Activated CD4-positive, alpha-beta memory T cell treated with anti-CD3 and anti-CD28 coated beads for 36 hours (primary cell): ENCODE measurements at places on chromosomes 3 and 15. TPM values are rescaled to one million over a fixed set of nuclear protein-coding genes. Genes with fewer than 3 reads are reported as not detected.

Gene ANKUB1
- not detected for total RNA-seq

DNA sequence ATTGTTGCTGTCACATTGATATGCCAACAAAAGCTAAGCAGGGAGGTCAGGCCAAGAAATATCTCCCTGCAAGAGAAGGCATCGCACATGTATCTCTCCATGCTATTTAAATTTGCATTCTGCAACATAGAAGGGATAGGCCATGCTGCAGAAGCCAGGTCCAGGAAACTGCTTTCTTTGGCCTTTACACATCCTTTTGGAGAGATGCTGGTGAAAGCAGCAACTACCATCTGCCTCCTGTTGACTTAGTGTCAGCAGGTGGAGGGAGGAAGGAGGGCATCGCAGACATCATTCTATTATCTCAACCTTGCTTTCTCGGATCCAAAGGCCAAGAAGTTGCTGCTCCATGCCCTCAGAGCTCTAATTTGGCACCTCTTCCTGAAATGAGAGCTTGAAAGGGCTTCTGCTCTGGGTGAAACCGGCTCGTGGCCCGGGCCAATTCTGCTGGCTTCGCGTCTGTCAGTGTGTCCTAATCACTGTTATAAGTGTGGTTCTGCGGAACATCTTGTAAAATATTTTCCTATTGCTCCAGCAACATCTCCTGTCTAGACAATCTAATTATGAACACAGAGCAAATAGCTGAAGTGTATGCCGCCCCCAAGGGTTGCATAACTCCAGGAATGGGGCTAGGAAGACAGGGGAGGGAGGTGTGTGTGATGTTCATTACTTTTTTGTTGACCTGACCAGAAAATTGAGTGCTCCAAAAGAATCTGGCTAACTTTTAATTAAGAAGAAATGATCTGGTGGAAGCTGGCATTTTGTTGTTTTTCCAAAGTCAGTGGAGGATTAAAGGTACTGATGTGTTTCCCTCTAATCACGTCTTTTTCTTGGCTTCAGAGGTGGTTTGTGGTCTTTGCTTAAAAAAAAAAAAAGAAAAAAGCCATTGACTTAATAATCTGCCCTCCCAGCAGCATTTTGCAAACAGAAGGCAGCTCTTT is 89.1 kb downstream of the TPRG1 start:
- H3K27ac ChIP-seq = no peak overlapping the region
- no peaks in the 10 kb centered on the region for H3K27me3 ChIP-seq
- no peak for DNase-seq
- H3K4me3 ChIP-seq = no peak overlapping the region

GRCh38 chr3:23691357-23691895 is 114.3 kb upstream of the UBE2E1 start:
- no peaks in the 10 kb centered on the region for H3K4me1 ChIP-seq
- H3K36me3 ChIP-seq = no peaks in the 10 kb centered on the region
- DNase-seq = no peak
- H3K27ac ChIP-seq = no peak overlapping the region

DNA sequence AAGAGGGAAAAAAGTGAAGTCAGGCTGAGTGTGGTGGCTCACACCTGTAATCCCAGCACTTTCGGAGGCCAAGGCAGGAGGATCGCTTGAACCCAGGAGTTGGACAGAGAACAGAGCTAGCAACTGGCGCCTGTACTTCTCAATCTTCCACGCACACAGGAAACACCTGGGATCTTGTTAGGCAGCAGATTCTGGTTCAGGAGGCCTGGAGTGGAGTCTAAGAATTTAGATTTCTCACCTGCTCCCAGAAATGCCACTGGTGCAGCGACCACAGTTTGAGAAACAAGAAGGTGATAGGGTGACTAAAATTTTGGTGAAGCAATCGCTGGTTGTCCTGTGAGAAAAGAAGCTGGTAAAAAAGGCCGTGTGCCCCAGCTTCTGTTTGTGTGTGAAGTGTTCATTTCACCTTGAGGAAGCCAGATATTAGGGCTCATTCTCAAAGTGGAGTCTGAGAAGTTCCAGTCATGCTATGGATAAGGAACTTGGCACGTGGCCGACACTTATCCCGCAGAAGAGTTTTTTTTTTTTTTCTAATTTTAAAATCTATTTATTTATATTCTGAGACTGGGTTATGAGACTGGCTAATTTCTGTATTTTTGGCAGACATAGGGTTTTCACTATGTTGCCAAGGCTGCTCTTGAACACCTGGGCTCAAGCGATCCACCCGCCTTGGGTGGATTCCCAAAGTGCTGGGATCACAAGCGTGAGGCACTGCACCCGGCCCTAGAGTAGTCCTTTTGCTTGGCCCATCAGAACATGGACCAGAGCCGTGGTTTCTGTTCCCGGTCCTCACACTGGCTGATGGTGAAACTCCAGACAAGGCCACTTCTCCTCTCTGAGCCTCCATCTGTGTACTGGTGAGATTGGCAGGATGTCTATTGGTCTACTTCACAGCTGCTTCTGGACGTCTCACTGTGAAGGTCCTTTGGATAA is 324.6 kb upstream of the PROK2 start:
- H3K4me3 ChIP-seq = no peak overlapping the region
- H3K36me3 ChIP-seq = no peaks in the 10 kb centered on the region

DNA sequence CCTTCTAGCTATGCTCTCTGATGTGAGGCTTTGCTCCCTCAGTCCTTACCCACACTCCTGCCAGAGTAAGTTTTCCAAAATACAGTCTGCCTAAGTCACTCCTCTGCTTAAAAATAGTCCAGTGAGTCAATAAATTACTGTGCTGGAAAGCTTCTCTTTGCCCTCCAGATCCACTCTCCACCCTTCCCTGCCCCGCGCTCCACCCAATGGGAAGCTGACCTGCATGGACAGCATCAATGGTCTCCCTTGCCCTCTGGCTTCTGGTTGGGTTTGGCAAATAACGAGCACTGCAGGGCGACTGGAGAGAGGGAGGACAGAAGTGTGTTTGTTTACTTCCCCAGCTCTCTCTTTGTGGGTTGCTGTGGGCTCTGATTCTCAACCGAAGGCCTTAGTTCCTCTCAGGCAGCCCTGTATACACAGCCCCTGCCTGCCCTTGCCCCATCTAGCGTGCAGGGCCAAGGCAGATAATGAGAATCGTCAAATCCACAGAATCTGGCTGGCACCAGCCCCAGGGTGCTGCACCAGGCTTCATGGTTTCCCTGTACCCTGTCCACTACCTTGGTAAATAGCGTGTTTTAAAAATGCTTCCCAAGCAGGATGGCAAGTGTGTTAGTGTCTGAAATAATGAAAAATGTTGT is 110.4 kb downstream of the ADAMTSL3 start:
- H3K27ac ChIP-seq = no peak overlapping the region
- H3K36me3 ChIP-seq = no peaks in the 10 kb centered on the region
- H3K4me1 ChIP-seq = no peaks in the 10 kb centered on the region
- H3K27me3 ChIP-seq = no peaks in the 10 kb centered on the region

GRCh38 chr3:128476659-128477058 is 10.0 kb upstream of the DNAJB8 start:
- H3K36me3 ChIP-seq = no peaks in the 10 kb centered on the region
- no peaks in the 10 kb centered on the region for H3K4me1 ChIP-seq
- no peak overlapping the region for H3K4me3 ChIP-seq
- DNase-seq = no peak
- no peak overlapping the region for H3K27ac ChIP-seq

- peaks cover 48% of the 10 kb centered on the region for H3K36me3 ChIP-seq
- H3K4me3 ChIP-seq = no peak overlapping the region
- no peak overlapping the region for H3K27ac ChIP-seq
- DNase-seq = no peak
- H3K27me3 ChIP-seq = no peaks in the 10 kb centered on the region
Observed at GRCh38 chr3:113719294-113719693, 22.9 kb upstream of the USF3 start.

DNA sequence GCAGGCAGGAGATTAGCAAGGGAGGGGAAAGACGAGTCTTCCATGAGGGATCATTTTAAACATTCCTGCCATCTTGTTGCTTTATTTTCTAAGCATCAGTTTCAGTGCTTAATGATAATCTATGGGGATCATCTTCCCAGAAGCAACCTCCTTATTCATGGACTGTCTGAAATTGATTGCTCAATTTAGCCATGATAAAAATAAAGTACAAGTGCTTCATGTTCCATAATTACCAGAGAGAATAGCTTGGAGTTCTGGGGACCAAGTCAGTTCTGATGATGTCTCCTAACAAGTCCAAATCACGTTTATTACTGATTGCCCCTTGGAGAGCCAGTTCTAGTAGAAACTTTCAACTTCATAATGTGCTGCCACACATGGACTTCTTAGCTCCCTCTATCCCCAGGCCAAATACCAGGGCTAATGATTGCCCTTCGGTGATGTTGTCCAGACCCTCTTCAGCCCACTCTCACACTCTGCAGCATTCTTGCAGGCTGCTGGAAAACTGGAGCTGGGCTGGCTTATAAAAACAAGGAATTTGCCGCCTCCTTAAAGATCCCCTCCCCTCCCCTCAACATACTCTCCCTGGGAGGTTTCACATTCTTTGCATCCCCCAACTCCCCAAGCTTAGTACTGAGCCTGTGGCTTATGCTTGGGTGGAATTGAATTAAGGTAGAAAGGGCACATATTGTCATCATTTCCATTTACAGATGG is 222.1 kb upstream of the ADAMTS9 start:
- H3K27ac ChIP-seq = no peak overlapping the region
- no peak for DNase-seq
- H3K36me3 ChIP-seq = no peaks in the 10 kb centered on the region
- H3K4me3 ChIP-seq = no peak overlapping the region

- no peaks in the 10 kb centered on the region for H3K4me1 ChIP-seq
- no peaks in the 10 kb centered on the region for H3K27me3 ChIP-seq
- H3K27ac ChIP-seq = no peak overlapping the region
Observed at GRCh38 chr3:152524198-152525140, 255.7 kb downstream of the MBNL1 start.

Gene LRRIQ4
- not detected for total RNA-seq

Gene SFMBT1
- 22.1 TPM for total RNA-seq

Gene TTLL13
- total RNA-seq = 0.55 TPM

- no peaks in the 10 kb centered on the region for H3K36me3 ChIP-seq
- DNase-seq = no peak
- no peaks in the 10 kb centered on the region for H3K4me1 ChIP-seq
- no peak overlapping the region for H3K4me3 ChIP-seq
- peaks cover 34% of the 10 kb centered on the region for H3K27me3 ChIP-seq
Observed at GRCh38 chr3:150960708-150961684, 11.5 kb downstream of the CLRN1 start.

Gene ROPN1
- total RNA-seq = not detected

DNA sequence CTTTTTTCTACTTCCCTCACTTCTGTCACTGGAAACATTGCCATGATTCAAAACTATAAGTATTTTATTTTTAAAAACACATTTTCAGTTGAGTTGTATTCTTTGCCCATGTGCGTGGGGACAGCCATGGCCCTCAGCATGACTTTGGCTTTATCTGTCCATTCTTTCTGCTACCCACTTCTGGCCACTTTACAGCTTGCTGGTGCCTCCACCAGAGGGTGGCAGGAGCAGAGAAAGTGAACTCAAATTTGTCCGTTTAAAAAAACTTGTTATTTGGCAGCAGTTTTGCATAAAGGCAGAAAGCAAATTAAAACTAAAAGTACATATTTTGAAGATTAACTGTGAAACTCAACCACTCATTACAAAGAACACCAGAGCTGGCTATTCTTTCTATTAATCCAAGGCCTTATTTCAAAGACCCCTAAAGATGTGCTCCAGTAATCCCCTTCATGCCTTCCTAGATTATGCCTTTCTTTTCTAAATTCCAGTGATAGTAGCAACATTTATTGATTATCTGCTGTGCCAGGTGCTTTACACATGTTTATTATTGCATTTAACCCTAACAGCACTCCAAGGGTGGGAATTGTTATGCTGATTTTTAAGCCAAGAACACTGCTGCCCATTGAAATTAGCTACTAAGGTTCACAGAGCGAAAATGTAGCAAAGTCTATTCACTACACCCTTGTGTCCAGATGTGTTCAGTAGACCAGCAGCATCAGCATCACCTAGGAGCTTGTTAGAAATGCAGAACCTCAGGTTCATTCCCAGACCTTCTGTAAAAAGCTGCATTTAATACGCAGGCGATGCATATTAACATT is 134.8 kb downstream of the THRB start:
- H3K4me3 ChIP-seq = no peak overlapping the region
- H3K4me1 ChIP-seq = no peaks in the 10 kb centered on the region
- H3K27me3 ChIP-seq = no peaks in the 10 kb centered on the region

Gene TRPM1
- total RNA-seq = not detected

DNA sequence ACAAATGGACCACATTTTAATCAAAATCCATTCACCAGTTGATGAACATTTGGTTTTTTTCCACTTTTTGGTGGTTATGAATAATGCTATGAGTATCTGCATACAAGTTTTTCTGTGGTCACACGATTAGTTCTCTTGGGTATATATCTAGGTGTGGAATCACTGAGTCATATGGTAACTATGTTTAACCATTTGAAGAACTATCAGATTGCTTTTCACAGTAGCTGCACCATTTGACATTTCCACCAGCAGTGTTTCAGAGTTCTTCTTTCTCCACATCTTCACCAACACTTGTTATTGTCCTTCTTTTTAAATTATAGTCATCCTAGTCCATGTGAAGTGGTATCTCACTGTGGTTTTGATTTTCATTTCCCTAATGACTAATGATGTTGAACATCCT is 33.3 kb upstream of the ATG7 start:
- peaks cover 39% of the 10 kb centered on the region for H3K4me1 ChIP-seq
- peak overlapping the region; percentile 97 for H3K27ac ChIP-seq
- peak overlapping the region; percentile 41 for H3K4me3 ChIP-seq
- DNase-seq = no peak
- peaks cover 18% of the 10 kb centered on the region for H3K27me3 ChIP-seq

Gene SPINK8
- total RNA-seq = not detected

DNA sequence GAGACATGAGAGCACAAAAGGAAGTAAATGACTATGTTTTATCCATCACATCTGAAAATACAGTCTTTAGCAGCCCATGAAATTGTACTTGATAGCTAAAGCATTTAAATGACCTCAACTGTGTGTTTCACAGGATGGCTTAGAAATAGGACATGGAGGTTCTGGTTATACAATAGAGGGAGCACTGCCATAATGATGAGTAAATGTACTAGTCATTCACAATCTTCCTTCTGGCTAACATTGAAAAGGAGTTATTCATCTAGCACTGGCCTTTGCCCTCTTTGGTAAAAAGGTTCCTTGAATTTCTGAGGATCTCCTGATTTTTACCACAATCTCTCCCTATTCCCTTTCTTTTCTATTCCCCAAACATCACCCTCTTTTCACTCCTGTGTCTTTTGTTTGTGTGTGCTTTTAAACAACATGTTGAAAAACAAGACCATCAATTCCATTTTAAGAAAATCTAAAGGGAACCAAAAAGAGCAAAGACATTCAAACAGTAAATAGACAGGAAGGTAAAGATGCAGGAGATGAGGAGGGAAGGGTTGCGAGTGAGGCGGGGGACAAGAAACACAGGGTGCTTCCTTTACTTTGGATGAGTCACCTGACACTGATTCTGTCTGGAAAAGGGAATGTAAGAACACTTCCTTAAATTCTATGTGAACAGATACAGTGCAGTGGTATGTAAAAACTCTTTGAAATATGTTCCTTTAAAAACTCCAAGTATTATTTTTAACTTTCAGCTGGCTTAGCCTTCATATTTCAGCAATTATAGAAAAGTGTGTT is 619.0 kb downstream of the MECOM start:
- no peak for DNase-seq
- no peak overlapping the region for H3K4me3 ChIP-seq
- H3K27ac ChIP-seq = no peak overlapping the region
- H3K27me3 ChIP-seq = no peaks in the 10 kb centered on the region
- H3K4me1 ChIP-seq = no peaks in the 10 kb centered on the region

GRCh38 chr15:57079446-57079845 is 161.0 kb downstream of the TCF12 start:
- DNase-seq = no peak
- no peak overlapping the region for H3K27ac ChIP-seq
- no peaks in the 10 kb centered on the region for H3K36me3 ChIP-seq
- no peaks in the 10 kb centered on the region for H3K27me3 ChIP-seq

Gene ZNF385D
- total RNA-seq = not detected

Gene C3orf20
- total RNA-seq = 0.12 TPM

Gene USP3
- 48.9 TPM for total RNA-seq

Gene SUSD5
- total RNA-seq = not detected
